Activated T-helper 17 cell treated with anti-CD3 and anti-CD28 coated beads, Interleukin-2, amount 50 U/mL, for 72 hours (primary cell): ENCODE measurements at places on chromosomes 13 and 19. TPM values are rescaled to one million over a fixed set of nuclear protein-coding genes. Genes with fewer than 3 reads are reported as not detected.

Gene TICAM1
- total RNA-seq = 36.1 TPM

Gene CATSPERD
- not detected for total RNA-seq

- ATAC-seq = no peak
These were observed 26.3 kb downstream of the SIPA1L3 start for GRCh38 chr19:37932985-37933936.

GRCh38 chr13:91203430-91203829 is 144.1 kb upstream of the MIR17HG start:
- ATAC-seq = no peak

DNA sequence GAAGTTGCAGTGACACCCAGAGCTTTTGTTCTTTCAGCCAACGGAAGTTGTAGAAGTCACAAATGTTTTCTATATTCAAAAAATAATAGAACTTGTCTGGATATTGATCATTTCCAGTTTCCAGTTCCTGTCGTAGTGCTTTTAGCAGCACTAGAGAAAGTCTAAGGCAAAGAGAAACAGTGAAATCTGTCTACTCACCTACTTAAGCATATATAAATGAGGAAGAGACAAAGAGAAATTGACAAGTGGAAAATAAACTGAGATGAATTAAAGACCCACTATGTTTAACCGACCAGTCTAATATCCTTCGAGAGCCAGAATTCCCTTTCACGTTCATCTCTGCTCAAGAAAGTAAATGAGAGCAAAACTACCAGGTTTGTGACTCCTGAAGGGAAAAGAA is 36.7 kb downstream of the DACH1 start:
- no peak for ATAC-seq

DNA sequence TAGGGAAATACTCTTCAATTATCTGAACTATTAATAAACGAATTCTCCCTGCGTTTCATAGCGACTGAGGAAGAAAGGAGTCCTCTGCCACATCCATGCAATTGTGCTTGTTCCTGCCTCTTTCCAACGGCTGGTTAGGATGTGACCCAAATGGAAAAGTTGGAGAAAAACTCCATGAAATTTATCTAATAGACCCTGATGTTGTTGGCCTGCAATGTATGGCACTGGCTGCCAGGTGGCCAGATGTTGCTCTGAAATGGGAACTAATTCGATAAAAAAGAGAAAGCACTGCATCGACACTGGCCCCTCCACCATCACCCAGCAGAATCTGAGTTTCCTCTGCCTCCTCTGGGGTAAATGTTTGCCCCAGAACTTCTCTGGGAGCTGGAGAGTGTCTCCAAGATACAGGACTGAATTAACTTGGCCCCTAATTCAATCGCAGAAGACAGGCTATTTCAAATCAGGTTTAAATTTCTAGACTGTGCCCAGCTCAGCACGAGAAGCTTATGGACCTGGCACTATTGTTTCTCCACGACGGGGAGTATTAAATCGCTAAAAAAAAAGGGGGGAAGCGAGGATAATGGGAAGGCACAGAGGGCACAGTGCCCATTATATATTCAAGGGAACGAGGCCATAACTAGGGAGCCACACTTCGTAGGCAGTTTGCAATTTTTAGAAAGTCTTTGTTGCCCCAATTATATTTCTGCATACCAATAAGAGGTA is 103.9 kb downstream of the ZIC5 start:
- ATAC-seq = no peak
